Left renal cortex interstitium (tissue), 4 donors: ENCODE measurements at places on chromosomes 1 and 21.

GRCh38 chr1:81702903-81703302 is 97.8 kb upstream of the ADGRL2 start:
- DNase-seq = no peak

DNA sequence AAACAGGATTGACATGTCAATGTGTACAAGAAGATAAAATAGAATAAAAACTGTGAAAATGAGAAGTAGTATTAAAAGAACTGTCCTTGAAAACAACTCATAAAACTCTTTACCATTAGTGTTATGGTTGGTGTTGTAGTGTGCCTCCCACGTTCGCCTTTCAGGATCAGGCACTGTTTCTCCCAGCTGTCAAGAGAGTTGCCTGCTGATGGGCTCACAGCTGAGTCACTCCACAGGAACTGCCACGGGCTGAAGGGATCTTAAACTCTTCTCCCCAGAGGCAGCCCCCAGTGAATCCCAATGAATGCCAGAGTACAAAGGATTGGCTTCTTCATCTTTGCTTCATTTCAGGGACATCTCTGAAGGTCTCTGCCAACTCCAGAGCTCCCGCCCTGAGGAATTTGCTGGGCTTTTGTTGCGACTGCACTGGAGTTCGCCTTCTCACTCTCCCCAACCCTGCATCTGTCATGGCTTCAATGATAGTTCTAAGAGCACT is 119.6 kb downstream of the ADGRL2 start:
- no peak for DNase-seq

GRCh38 chr1:145757420-145757819 is 38.1 kb downstream of the CD160 start:
- DNase-seq = no peak

GRCh38 chr1:10936998-10937901 is 75.2 kb upstream of the TARDBP start:
- no peak for DNase-seq

GRCh38 chr21:40660461-40660860 is 186.5 kb downstream of the DSCAM start:
- DNase-seq = no peak
